ENCODE measurements at places on chromosomes 6 and 20. TPM values are rescaled to one million over a fixed set of nuclear protein-coding genes. Genes with fewer than 3 reads are reported as not detected.

DNA sequence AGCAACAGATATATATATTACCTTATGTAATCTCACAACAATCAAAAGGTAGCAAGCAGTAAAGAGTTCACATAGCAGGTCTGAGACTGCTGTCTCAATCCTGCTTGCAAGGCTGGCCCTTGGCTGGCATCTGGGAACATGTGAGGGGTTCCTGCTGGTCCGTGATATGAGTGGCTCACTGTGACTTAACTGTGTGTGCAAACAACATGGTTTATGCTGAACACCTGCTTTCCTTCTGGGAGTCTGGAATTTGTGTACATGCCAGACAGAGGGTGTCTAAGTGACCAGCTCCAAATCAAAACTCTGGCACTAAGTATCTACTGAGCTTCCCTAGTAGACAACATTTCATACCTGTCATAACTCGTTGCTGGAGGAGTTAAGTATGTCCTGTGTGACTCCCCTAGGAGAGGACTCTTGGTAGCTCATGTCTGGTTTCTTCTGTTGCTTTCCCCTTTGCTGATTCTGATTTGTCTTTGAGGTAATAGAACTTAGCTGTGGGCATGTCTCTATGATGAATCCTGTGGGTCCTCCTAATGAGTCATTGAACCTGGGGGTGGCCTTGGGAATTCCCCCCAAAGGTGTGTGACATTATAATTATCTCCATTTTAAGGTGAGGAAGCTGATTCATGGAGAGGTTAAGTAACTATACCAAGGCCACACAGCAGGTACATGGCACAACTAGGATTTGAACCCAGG lies 131.6 kb upstream of the NEDD9 start:
- DNase-seq: peak; percentile 94

- DNase-seq: no peak
Measured at GRCh38 chr6:66307490-66307889, 600.5 kb upstream of the EYS start.

DNA sequence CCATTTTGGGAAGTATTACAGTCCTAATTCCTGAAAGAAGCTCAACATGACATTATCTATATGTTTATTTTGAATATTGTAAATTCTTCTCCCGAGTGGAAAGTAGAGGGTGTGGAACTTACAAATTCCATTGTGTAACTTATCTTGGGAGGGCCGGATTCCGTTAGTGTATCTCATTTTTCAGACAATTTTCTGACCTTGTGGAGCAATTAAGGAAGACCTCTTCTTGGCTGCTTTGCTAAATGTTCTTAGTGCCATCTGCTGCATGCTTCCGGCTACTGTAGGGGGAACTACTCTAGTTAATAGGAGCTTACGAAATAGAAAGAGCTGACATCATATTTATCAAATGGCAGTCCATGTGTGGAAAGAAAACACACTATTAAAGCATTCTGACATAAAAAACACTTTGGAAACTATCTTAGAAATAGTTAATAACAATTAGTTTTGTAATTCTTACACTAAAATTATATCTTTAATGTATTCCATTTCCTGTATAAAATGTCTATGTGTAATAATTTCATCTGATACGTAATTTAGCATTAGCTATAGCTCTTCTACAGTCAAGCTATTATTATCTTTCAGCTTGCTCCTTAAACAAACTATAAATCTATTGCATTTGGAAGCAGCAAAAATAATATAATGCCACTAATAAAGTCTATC lies 41.5 kb upstream of the KCNQ5 start:
- DNase-seq: peak; percentile 67

DNA sequence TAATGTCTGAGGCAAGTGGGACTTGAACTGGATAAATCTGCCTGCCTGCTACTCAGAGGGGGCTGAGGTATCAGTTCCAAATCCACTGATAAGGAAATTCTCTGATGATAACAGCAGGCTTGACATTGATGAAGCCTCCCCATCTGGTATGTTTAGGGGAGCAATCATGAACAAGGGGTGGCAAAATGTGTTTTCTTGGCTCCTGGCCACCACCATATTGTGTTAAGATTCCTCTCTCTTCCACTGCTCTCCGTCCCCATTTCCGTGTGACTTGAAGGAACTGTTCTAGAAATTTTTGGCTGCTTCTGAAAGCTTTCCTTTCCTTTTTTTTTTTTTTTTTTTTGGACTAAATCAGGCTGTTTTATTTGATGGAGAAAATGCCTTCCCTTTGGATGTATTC lies 335.3 kb upstream of the NRSN1 start:
- no peak for DNase-seq

DNA sequence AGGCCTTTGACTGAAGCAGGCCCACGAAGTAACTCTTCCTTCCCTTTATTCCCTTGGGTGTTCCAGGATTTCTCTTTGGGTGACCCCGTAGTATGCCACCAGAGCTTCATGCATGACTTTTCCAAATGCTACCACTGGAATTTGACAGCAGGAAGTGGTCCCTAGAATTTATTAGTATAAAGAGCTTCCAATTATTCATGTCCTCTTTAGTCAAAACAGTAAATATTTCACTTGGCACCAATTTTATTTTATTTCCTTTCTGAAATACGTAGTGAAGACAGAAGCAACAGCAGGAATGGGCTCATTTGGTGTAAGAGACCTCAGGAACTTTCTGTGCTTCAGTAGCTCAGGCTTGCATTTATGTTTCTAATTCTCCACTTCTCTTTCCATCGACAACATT lies 151.3 kb downstream of the LCA5 start:
- DNase-seq: no peak

DNA sequence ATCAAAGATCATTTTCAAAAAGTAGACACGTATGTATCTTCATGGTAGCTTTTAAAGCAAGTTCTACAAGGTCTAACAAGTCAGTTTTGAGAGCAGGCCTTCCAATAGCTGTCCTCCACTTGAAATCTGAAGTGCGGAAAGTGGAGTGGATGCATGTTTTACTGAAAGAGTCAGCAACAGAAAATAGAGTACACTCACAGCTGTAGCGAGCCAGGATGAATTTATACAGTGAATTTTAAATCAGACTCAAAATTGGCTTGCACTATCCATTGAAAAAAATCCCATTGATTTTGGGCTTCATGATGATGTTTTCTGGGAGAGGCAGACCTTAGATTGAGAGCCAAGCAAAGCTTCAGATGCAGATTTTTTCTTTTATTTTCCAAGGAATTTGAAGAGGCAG lies 80.6 kb downstream of the GJA10 start:
- DNase-seq: no peak

DNA sequence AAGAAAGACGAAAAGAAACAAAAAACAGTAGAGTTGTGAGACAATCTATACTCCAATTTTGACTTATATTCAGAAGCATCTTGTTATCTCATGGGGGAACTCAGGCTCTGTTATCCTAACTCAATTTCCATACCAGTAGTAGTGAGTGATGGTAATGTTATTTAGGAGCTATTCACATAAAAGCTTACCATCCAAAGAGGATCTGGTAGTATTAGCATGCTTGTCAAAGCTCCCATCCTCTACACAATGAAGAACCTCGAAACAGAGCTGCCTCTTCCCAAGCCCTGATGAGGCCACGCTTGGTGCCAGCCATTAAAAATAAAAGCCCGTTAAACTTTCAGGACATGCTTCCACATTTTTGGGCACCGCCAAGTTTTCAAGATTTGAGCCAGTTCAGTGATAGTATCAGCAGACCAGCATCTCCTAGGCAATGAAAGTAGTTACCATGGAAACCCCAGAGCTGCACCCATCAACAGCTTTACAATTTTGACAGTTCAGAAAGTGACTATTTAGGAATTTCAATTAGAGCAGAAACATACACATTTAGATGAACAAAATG lies 173.3 kb downstream of the CD83 start:
- DNase-seq: no peak

DNA sequence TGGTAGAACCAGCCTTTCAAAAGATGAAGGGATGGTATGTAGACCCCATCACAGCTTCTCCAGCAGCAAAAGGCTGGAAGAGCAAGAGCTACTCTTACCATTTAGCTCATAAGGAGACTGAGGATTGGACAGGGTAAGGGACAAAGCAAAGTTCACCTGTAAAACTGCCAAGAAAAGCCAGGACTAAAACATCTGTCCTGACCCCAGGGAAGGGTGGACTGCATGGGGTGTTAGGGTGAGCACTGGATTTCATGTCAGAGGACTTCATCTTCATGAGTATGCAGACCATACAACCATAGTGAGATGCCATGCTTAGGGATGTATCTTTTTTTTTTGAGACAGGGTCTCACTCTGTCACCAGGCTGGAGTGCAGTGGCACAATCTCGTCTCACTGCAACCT lies 19.3 kb downstream of the AHCY start:
- DNase-seq: no peak

DNA sequence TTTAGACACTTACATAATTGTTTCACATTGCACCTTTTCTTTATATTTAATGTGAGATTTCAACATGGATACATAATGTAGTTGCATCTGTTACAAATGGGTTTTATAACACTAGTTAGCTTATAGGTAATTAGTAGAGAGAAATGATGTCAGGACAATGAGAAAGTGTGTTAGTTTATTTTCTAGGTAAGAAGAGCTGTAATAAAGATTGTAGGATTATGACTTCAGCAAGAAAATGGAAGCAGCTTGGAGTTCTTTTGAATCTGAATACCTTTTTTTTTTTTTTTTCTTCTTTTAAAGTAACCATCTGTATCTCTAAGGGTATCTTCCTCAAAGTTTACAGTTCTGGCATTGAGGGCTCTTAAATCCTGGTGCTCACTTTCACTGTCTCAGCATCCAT lies 35.3 kb downstream of the CD2AP start:
- no peak for DNase-seq

DNA sequence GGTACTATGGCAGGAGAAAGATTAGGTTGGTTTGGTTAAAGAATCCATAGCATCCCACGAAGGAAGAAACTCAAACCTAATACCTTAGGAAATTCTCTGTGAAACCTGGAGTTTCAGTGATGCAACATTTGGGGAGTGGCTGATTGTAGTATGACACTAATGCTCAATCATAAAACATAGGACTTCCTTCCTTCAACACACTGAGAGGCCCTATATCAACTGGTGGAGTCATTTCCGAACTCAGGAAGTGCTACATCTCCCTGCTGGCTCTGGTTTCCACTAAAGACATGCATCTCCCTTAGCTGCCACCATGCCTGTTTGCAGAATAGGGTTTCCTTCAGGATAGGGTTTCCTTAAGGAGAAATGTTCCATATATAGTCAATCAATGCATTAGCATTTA lies 5.2 kb upstream of the MANEA start:
- peak; percentile 34 for DNase-seq

- DNase-seq: no peak
Measured at GRCh38 chr20:57986666-57987065, 241.8 kb downstream of the ANKRD60 start.

- no peak for DNase-seq
Measured at GRCh38 chr6:155449450-155450239, 6.0 kb downstream of the NOX3 start.

DNA sequence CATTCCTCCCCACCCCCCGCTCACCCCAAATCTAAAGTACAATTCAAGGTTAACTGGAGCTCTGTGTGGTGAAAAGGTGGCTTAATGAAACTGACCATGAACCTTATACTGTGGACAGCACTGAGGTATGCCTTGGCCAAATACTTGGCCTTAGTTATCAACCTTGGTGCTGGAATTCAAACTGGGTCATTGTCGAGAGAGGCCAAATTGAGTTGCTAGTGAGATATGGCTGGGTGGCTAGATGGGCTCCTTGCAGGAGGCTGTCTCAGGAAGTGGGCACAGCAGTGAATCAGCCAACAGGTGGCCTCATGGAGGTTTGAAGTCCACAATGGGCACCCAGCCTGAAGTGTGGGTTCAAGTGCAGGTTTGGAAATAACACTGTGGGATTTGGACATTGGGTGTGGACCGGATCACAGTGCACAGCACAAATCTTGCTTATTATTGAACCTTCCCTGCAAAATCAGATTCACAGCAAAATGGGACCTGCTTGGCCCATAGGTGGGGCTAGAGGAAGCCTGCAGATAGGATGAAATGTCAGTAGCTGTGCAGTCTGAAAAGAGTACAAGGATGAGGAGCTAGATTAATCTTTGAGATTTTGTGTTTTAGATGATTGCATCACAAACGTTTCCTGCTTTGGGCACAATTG lies 5.6 kb upstream of the BTBD3 start:
- no peak for DNase-seq

- DNase-seq: no peak
Measured at GRCh38 chr20:45467861-45468260, 1.7 kb upstream of the WFDC2 start.

DNA sequence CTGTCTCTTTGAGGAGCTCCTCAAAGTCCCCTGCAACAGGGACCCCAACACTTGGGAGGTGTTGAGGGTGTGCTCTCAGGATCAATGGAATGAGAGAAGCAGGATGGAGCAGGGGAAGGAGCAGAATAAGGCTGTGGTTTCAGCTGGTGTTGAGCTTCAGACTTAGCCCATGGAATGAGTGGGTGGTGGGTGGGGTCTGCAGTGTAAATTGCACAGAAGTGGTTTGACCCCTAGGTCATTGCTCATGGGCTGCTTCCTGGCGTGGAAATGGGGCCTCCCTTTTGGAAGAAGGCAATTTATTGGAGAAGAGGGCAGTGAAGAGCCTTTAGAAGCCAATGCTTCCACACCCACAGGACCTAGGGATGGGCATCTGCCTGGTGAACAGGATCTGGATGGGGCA lies 37.0 kb upstream of the KCNG1 start:
- DNase-seq: peak; percentile 7

DNA sequence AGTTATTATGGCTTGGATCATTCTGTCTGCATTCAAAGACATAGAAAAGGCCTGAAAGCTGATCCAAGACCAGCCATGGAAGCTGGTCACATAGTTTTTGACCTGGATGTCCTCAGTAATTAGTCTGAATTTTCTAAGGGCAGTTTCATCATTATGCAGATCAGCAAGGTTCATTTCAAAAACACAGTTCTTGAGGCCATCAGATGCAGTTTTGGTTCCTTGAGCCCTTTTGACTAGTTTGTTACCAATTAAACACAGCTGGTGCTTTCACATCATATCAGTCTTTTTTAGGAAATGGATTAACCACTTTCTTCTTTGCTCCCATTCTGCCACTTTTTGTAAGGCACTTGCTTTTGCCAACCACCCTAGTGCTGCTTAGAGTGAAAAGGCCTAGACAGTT lies 129.4 kb downstream of the NCOA3 start:
- DNase-seq: no peak

- DNase-seq: no peak
Measured at GRCh38 chr20:8470156-8470555, 338.1 kb downstream of the PLCB1 start.

DNA sequence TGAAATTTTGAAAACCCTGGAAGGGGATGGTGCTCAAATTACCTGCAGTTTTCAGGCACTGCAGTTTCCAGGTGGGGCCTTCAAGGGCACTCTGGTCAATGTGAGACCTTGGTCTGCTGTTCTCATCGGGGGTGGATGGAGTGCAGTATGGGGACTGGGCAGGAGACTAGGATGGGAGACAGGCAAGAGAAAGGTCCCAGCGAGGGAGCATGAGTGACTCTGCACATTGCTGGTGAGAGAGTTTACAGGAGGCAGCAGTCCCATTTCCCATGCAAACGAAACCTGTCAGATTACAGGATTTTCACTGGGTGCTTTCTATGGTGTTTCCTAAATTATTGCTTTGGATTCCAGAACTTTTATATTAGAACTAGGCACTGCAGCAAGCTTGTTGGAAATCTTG lies 73.5 kb upstream of the DTNBP1 start:
- DNase-seq: no peak

GRM4 gene
- under 0.01 TPM for total RNA-seq

WASF1 gene
- total RNA-seq: 14.7 TPM

VEGFA gene
- 491 TPM for total RNA-seq
